ENCODE measurements at places on chromosomes 7 and 10.

DNA sequence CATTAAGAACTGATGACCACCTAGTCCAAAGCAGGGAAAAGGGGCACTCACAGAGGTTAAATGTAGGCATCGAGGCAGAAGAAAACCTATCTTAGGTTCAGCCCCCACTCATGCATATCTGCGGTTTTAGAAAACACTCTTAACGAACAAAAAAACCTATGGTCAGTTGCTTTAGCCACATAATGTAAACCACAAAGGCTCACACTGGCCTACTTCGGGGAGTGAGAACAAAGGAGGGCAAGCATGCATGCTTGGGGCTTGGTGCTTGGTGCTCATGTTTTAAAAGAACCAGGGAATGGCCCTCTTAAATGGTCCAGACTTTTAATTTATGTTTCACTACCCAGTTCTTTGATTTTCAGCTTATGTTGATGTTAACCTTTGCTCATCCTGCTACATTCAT is 14.2 kb downstream of the INSYN2A start:
- no peak for DNase-seq

- no peak for DNase-seq
These were observed 16.1 kb upstream of the FAM170B start for GRCh38 chr10:49149881-49150280.

DNA sequence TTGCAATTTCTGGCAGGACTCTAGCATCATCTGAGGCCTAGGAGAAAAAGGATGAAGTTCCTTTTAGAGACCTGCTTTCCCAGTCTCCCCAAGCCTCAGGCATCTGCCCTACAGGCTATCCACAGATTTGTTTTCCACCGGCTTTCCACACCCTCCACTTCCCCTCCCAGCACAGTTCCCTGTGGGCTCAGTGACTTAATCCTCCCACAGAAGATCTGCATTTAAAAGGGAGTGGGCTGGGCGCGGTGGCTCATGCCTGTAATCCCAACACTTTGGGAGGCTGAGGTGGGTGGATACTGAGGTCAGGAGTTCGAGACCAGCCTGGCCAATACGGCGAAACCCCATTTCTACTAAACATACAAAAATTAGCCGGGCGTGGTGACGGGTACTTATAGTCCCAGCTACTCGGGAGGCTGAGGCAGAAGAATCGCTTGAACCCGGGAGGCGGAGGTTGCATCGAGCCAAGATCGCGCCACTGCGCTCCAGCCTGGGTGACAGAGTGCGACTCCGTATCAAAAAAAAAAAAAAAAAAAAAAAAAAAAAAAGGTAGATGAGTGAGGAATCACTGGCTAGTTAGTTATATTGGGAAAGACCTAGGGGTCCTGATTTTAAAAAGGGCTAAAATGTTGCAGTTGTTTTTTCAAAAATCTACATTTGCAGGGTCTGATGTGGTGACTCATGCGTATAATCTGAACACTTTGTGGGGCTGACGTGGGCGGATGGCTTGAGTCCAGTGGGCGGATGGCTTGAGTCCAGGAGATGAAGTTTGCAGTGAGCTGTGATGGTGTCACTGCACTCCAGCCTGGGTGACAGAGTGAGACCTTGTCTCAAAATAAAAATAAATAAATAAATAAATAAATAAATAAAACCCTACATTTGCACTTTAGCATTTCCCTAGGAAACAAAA is 119.5 kb downstream of the BAMBI start:
- peak; percentile 36 for DNase-seq

GRCh38 chr10:61763778-61764177 is 101.0 kb downstream of the CABCOCO1 start:
- DNase-seq: no peak

DNA sequence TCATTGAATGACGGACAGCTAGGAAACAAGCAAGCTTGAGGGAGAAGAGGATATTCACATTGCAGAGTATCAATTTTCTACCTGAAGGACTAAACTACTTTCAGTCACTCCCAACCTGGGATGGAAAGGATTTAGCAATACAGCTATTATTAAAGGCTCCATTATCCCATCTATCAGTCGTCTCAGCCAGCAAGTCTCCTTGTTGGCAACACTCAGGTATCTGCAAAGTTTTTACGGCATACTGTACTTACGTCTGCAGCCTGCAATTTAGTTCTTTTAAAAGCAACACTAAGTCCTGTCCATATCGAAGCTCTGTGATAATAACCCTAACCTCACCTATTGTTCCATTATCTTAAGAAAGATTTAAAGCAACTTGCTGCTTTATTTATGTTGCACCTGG is 689.4 kb downstream of the PARD3 start:
- no peak for DNase-seq

DNA sequence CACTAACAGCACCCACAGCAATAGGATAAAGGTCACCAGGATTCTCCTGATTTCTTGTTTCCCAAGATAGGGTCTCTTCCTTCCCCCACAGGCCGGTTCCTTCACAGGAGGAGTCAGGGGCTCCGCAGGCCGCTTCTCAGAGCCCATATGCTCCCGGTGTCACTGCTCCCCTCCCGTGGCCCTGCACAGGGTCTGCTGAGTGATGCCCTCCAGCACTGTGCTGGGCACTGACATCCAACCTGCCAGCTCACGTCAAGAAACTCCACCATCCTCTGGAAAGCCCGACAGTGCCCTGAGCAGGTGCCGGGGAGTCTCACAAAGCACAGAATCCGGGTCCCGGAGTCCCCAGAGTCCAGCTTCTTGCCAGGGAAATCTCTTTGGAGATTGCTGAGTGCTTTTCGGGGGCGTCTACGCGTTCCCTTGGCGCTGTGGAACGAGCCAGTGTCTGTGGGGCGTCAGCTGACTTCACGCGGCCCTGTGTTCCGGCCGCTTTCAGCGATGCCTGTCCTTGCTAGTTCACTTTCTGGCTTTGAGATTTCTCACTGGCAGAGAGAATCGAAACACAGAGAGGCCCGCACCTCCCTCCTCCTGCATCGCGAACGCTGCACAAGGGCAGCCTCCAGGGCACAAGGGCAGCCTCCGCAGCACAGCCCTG is 567.5 kb downstream of the DNAJB6 start:
- no peak for DNase-seq

GRCh38 chr7:32415519-32415918 is 74.7 kb downstream of the LSM5 start:
- DNase-seq: no peak

GRCh38 chr7:154862153-154862791 is 140.7 kb downstream of the PAXIP1 start:
- no peak for DNase-seq

- DNase-seq: no peak
These were observed 682.5 kb downstream of the LRMDA start for GRCh38 chr10:76113952-76114351.

DNA sequence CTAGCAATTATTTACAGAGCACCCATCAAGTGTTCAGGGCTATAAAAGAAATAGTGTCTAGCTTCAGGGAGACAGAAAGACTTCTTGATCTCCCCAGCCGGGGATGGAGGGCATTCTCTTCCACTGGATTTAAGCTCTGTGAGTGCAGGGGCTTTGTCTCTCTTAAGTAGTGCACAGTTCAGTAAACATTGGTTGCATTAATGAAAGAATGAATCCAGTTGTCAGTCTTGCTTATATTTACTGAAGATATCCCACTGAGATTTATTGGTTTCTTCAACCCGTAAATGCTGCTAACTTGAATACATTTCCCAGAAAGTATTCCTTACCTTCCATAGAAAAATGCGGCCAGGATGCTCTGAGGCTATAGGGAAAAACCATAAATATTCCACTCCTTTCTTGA is 41.9 kb downstream of the AUTS2 start:
- no peak for DNase-seq

DNA sequence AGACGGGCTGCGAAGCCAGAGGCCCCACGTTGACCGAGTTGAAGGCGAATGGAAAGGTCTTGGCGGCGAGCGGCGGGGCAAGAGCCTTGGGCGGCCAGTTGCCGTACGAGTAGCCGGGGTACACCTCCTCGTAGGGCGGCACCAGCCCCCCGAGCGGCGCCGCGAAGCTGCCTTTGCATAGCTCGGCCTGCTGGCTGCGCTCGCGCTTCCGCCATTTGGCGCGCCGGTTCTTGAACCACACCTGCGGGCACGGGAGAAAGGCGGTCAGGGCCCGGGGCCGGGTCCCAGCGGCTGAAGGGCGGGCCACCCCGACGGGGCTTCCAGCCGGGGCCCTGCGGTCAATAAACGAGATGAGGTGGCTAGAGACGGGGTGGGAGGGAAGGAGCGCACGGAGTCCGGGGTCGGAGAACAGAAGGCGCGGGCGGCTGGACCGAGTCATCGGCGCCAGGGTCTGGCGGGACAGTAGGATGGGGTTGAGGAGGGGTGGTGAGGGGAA is 4.8 kb downstream of the ELOVL3 start:
- peak; percentile 38 for DNase-seq

DNA sequence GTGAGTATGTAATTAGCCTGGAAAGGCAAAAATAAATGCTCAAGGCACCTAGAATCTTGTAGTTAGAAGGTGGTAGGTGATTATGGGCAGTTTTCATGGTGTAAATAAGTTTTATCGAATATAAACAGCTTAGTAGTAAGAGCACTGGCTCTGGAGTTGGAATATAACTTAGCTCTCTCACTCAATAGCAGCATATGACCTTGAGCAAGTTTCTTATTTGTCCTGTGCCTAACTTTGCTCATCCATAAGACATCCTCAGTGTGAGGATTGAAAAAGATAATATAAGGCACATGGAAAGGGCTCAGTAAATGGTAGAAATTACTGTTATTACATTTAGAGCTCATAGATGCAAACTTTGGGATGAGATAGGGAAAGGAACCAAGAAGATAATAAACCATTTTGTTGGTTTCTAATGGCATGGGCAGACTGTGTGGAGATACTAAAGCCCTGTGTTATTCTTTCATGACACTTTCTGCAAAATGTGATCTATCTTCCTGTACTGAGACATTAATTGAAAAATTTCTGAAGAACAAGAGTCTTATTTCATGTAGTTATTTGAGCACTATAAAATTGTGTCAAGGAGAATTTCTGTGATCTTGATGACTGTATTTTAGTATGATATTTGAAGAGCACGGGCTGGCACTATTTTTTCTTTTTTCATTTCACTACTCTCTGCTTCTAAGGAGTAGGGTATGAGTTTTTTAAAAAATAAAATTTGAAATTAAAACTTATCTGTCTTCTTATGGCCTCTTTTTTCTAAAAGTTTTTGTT is 3.1 kb downstream of the SLK start:
- DNase-seq: no peak

- DNase-seq: no peak
These were observed 58.6 kb downstream of the CCNY start for GRCh38 chr10:35394934-35395333.

- DNase-seq: no peak
These were observed 291.2 kb downstream of the AUTS2 start for GRCh38 chr7:69889338-69889975.

DNA sequence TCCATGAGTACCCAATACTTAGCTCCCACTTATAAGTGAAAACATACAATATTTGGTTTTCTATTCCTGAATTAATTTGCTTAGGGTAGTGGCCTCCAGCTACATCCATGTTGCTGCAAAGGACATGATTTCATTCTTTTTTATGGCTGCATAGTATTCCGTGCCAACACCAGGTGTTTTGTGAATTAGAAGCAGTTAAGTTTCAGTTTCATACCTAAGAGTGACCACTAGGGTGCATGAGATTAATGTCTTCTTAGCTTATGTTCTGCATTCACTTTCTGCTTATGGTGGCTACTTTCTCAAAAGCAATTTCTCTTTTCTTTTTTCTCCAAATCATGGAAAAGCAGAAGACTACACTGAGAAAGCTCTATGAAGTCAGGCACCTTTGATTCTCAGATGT is 65.1 kb upstream of the VSTM2A start:
- DNase-seq: no peak

Measured in BE2C (cell line).